ENCODE measurements at places on chromosomes 4 and X.

DNA sequence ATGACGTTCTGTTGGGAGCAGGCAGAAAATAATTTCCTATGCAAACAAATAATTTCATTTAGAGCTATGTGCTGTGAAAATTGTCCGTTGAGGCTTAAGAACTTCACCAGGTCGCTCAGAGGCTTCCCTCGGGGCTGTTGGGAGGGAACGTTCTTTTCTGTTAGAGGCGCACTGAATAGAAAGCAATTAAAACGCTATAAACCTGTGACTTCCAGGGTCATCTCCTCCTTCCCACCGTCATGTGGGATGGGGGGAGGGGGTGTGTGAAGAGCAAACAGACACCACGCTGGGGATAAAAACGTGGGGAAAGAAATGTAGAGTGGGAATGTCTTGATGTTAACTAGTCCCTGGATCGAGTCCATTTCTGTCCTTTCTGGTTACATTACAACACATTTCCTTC lies 35.2 kb upstream of the ZNF518B start:
- DNase-seq, result no peak

DNA sequence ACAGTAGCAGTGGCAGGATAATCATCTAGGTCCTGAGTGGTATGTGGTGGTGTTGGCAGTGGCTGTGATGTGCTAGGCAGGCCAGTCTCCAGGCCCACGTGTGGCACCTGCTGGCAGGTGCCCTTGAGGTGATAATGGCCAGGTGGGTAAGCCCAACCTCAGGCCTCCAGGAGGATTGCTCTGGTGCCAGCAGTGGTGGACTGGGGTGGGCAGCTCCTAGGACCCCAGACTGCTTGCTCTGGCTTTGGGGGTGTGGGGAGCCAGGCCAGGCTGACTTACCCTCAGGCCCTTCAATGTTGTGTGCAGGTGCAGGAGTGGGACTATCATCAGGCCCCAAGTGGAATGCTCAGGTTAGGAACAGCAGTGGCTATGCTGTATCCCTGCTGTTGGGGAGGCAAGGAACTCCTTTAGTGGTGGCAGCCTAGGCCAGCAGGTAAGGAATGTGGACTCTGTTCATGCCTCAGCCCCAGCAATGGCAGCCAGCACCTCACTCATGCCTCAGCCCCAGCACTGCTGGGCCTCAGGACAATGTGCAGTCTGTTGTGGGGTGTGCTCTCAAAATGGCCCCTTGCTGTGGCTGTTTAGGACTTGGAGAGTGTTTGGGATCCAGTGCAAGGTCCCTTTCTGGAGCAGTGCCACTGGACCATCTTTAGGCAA lies 24.3 kb downstream of the SERPINA7 start:
- DNase-seq, result no peak

DNA sequence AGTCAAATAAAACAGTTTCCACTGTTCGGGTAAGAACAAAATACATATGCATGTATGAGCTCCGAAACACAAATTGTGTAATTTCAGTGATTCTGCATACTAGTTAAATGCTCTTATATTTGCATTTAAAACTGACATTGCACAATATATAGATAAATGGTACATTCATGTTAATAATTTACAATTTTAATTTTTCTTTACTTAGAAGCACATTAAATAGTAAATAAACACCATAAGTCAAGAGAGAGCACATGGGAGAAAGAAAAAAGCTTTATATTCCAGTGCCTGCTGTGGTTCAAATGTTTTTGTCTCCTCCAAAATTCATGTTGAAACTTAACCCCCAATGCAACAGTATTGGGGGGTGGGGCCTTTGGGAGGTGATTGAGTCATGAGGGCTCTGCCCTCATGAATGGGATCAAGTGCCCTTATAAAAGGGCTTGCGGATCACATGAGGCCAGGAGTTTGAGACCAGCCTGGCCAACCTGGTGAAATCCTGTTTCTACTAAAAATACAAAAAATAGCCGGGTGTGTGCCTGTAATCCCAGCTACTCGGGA lies 322.9 kb downstream of the BCOR start:
- no peak for DNase-seq

GRCh38 chrX:12089740-12090139 lies 48.5 kb upstream of the FRMPD4 start:
- no peak for DNase-seq

- no peak for DNase-seq
Measured at GRCh38 chr4:19224820-19225219, 1026.9 kb upstream of the SLIT2 start.

GRCh38 chr4:26861434-26862186 lies 969 bp downstream of the STIM2 start:
- DNase-seq, result peak; percentile 59

GRCh38 chr4:39881789-39882188 lies 95.9 kb downstream of the PDS5A start:
- no peak for DNase-seq

GRCh38 chr4:185276036-185276435 lies 66.6 kb downstream of the SNX25 start:
- DNase-seq, result no peak

GRCh38 chr4:118948545-118949144 lies 60.0 kb downstream of the SYNPO2 start:
- DNase-seq, result no peak

- no peak for DNase-seq
Measured at GRCh38 chr4:161577579-161578301, 586.1 kb downstream of the FSTL5 start.

DNA sequence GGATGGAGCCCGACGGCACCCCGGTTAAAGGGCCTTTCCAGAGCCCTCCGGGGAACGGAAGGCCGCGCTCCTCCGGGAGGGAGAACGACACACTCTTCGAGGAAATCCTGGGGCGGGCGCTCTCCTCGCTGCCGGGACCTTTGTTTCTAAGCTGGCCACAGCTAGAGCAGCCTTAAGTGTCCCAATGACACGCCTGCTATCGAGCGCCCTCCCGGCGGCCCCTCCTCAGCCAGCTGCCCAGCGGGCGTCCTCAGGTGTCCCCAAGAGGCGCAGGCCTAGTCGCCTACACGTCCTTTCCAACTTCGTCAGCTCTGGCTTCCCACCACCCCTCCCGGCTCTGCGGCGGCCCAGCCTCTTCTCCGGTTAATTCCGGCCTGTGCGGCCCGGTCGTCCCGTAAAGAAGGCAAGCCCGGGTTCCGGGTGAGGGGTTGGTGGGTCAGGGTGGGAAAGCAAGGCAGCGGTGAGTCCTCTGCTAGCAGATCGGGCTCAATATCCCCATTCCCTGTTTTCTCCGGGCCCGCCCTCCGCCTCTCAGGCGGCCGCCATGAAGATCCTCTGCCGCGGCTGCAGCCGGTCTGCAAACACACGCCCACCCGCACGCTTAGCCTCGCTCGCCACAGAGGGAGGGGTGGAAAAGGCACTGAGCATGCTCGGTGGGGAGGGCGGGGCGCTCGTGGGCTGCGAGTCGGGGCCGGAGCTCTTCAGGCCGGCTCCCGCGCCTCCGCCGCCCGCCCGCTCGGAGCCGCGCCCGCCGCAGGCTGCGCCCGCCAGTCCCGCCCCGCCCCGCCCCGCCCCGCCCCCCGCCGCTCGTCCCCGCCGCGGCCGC lies at the start of gene RAP1GDS1:
TSS of gene RAP1GDS1 (plus strand) at position 806 of the 826 bp plus-strand sequence. CDS start 182 bp downstream, outside the sequence.
- DNase-seq, result peak; percentile 91

DNA sequence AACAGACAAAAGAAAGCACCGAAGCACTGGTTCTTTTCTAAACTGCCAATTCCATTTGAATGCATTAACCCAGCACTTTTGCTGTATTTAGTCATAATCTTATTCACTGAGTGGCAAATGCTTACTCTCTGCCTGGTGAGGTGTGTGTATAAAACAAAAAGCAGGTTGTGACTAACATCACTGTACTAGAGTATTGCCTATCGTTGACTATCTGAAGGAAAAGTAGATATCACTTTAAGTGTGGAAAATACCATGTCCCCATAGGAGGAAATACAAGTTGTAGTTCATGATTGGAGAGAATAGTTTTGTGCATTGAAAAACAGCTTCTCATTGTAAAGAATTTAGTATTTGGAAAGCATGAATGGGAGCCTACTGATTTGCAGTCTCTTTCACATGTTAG lies 2.7 kb downstream of the PDLIM5 start:
- DNase-seq, result no peak

DNA sequence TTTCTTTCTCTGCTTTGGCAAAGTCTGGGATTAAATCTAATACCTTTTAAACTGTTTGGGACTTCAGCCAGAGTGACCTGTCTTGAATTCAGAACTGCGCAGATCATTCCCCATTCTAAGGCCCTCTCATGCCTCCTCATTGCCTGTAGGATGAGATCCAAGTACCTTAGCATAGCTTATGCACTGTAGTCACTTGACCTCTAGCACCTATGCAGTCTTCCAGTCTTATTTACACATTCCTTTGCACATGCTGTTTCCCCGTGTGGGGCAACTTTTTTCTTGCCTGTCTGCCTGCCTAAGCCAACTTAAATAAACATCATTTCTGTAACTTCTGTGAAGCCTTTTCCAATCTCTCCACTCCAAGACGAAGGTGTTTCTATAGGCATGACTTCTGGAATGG lies 68.4 kb downstream of the AR start:
- no peak for DNase-seq

GRCh38 chrX:10507876-10508275 lies 112.5 kb downstream of the MID1 start:
- DNase-seq, result no peak

DNA sequence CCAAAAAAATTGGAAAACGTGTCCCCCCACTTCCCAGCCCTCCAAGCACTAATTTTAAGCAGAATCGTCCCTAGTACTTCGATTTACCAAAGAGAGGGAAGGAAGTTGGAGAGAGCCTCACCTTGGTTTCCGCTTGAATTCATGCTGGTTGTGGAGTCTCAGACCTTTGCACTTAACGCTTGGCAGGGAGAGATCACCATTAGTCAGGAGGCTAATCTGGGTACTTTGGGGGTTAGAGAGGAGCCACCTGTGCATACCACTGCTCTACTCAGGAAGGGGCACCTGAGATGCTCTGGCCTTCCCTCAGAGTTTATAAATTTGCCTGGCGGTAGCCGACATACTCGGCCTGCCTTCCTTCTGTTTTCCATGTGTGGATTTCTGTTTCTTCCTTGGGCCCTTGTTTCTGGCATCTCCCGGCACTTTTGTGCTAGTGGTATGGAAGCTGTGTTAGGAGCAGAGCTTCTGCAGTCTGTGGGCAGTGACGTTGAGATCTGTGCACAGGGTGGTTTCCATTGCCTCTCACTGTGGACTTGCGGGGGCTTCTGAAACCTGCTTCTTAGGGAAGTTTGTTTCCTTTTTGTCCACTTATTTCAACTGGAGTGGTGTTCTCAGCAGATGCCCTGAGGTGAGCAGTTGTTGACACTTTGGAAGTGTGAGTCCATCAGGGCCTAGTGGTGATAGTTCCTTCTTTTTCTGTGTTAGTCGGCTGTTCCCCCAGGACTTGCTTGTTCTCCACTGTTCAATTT lies 104.2 kb downstream of the TMEM131L start:
- no peak for DNase-seq

- DNase-seq, result no peak
Measured at GRCh38 chr4:39522068-39522467, 5.2 kb downstream of the UGDH start.

- peak; percentile 83 for DNase-seq
Measured at GRCh38 chr4:109302361-109303139, at the start of gene COL25A1. Gene COL25A1, minus strand, starts transcription at chr4:109302658.

DNA sequence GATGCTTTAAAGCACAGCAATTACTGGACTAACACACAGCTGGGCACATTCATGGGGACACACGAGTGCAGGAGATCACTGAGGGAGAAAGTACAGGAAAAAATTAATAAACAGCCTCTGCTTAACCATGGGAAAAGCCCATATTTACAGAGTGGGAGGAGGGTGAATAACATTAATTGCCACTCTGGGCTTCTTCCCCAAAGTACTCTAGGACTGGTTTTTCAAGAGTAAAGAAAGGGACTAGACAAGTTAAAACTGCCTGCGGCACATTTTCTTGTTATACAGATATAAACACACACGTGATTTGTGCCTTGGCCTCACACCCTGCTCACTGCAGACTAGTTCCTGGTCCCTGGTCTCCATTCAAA lies 179.7 kb upstream of the TET2 start:
- DNase-seq, result no peak

GRCh38 chrX:118231464-118231863 lies 114.4 kb upstream of the WDR44 start:
- no peak for DNase-seq

DNA sequence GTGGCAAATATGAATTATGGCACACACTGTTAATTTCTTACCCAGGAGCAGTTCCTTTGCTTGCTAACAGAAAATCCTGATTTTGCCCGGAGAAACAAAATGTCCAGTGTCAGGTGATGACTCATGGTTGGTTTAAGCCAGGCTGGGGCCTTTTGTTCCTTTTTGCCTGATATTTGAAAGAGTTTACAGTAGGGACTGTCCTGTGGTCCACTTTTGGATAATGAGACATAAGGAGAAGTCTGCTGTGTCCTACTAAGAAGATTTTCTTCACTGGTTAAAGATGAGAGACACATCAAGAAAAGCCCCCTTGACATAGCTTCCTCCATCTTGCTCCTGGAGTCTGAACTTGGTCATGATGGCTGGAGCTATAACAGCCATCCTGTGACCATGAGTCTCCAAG lies 12.1 kb upstream of the DRD5 start:
- DNase-seq, result no peak

Measured in endothelial cell (in vitro differentiated cells).